ENCODE measurements at places on chromosomes 5 and 9. TPM values are rescaled to one million over a fixed set of nuclear protein-coding genes. Genes with fewer than 3 reads are reported as not detected.

Gene RANBP17
- total RNA-seq = 6.5 TPM

Gene SHISAL2B
- not detected for total RNA-seq

Gene PCDHGA7
- total RNA-seq = 5.8 TPM

Gene LCN9
- not detected for total RNA-seq

Gene CDX1
- not detected for total RNA-seq

Gene TRPM3
- 0.22 TPM for total RNA-seq
